ENCODE measurements at places on chromosomes 7 and 10. TPM values are rescaled to one million over a fixed set of nuclear protein-coding genes. Genes with fewer than 3 reads are reported as not detected.
A peak's percentile ranks its signal among the peaks of the same experiment; 100 is the strongest.

Gene ZNF727
- total RNA-seq, result 1.6 TPM

DNA sequence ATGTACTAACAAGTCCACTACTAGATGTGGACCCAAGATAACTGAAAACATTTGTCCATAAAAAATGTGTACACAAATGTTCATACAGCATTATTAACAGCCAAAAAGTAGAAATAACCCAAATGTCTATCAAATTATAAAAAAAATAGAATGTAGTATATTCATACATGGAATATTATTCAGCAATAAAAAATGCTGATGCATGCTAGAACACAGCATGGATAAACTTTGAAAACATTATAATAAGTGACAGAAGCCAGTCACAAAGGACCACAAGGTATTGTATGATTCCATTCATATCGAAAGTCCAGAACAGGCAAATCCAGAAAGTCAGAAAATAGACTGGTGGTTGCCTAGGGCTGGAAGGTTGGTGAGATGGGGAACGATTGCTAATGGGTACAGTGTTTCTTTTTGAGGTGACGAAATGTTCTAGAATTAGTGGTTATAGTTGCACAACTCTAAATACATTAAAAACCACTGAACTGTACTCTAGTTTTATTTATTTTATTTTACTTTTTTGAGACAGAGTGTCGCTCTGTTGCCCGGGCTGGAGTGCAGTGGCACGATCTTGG, 43.3 kb upstream of the ANLN start:
- DNase-seq, result no peak

Gene RPP38
- 9.1 TPM for total RNA-seq

DNA sequence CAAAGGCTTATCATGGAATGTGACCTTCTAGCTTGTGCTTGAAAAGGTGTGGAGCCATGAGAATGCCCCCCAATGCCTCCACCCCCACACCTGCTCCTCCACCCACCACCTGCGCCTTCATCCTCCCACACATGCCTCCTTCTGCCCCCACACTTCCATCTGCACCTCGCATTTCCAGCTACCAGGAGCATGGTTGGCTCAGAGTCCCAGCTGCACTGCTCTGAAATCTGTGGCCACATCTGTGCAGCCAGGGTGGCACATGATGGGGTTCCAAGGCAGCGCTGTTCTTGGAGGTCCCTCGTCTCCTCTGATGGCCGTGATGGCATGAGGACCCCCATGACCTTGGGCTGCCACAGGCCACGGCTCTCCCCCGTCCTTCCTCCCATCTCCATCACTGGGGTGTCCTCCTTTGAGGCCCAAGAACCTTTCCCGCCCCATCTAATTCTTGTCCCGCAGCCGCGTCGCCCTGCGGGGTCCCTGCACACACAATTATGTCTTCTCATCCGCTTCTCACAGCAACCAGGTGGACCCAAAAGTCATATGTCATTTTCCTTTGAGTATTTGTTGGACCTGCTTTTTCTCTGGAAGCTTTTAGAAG, 40.6 kb upstream of the CNPY1 start:
- DNase-seq, result no peak

Gene ADCYAP1R1
- total RNA-seq, result 5.8 TPM

Gene KNDC1
- not detected for total RNA-seq

DNA sequence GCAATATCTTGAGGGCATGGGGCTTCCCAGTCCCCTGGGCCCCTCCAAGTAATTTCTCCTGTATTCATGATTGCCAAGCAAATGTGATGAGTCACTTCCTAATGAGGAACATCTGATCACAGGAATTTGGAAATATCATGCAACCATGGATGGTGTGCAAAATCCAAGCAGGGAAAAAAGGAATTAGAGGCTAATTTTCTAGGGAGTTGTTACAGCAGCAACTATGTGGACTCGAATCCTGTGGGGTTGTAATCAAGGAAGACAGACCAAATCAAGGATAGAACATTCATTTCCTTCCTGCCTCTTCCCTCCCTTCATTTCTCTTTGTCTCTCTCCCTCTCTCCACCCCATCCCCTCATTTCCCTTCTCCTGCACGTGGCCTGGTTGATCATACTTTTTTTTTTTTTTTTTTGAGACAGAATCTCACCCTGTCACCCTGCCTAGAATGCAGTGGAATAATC, 23.9 kb upstream of the AGFG2 start:
- DNase-seq, result no peak

DNA sequence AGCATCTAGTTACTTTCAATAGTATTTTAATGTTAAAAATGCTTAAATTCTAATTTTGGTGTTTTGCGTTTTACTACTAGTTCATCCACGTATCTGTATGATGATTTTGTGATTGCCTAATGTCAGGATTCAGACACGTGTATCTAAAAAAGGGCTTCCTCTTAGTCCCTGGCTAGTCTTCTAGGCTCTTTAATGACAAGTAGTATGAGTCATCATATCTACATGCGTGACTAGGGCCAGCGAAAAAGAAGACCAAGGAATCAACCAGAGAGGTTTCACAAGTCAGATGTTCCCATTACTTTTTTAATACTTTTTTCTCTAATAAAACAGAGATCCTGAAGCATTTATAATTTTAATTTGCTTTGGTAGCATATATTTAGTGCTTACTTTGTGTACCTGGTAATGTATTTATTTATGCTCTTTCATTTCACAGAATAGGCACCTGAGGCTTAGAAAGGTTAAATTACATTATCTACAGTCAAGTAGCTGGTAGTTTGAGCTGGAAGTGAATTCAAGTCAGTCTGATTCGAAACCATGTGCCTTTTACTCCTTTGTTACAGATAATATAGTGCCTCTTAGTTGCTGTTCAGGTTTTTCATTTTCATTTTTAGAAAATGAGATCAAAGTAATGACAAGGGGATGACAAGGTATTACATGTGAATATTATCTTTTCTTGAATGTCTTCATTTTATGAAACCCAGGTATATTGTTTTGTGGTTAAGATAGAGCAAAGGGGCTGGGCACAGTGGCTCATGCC, 140.3 kb downstream of the FOXP2 start:
- no peak for DNase-seq

GRCh38 chr10:23461557-23461956, 22.7 kb downstream of the OTUD1 start:
- no peak for DNase-seq

GRCh38 chr7:17299483-17299991, 1.1 kb downstream of the AHR start:
- DNase-seq, result no peak

Gene CABCOCO1
- not detected for total RNA-seq

GRCh38 chr7:155585951-155586350, 39.6 kb upstream of the CNPY1 start:
- DNase-seq, result no peak

- no peak for DNase-seq
Observed at GRCh38 chr10:72308320-72308987, 34.7 kb downstream of the DDIT4 start.

Gene KCP
- 0.11 TPM for total RNA-seq

Gene SNX10
- total RNA-seq, result 1.9 TPM

Gene HECTD2
- 2.5 TPM for total RNA-seq

- no peak for DNase-seq
Observed at GRCh38 chr10:104894681-104895080, 253.6 kb downstream of the SORCS3 start.

GRCh38 chr7:93198472-93198871, 27.8 kb downstream of the HEPACAM2 start:
- no peak for DNase-seq

DNA sequence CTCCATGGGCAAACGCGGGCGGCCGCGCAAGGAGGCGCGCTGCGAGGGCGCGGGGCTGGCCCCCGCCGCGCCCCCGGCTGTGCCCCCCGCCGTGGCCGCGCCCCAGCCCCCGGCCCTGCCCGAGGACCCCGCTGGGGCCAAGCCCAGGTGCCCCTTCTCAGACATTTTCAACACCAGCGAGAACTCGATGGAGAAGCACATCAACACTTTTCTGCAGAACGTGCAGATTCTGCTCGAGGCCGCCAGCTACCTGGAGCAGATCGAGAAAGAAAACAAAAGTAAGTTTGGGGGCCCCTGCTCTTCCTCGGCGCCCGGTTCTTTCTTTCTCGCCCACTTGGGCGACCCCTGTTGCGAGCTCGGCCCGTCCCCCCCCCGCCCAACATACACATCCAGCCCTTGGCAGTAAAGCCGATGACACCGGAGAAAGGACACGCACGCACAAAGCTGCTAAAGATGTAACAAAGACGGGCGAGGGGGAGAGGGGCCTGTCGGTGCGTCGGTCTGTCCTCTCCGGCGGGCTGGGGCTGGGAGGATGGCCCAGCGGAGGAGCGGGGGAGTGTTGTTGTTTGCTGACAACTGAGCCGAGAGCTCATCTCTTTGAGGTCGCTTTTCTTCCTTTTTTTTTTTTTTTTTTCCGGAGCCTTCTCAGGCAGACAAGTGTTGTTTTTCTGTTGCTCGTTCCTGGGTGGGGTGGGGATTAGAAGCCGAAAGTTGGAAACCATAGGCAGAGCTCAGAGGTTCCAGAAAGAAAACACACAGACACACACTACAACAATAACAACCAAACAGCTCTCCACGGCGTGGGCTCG, 604 bp downstream of the MXI1 start:
- peak; percentile 82 for DNase-seq

GRCh38 chr7:154342971-154343633, 290.9 kb downstream of the DPP6 start:
- no peak for DNase-seq

- no peak for DNase-seq
Observed at GRCh38 chr10:110744782-110745181, 100.6 kb downstream of the RBM20 start.

DNA sequence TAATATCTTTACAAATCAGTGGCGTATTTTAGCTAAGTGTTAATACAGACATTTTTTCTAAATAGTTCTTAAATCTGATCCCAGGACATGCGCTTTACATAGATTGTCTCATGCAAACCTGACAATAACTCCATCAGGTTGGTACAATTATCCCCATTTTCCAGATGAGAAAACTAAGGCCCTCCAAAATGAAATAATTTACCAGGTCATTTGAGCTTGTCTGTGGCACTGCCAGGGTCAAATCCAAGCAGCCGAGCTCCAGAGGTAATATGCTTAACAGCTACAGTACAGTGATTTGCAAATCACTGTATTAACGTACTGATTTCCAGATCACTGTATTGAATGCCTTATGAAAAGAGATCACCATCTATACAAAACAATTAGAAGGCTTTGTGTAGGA, 223.1 kb downstream of the CHCHD3 start:
- no peak for DNase-seq

DNA sequence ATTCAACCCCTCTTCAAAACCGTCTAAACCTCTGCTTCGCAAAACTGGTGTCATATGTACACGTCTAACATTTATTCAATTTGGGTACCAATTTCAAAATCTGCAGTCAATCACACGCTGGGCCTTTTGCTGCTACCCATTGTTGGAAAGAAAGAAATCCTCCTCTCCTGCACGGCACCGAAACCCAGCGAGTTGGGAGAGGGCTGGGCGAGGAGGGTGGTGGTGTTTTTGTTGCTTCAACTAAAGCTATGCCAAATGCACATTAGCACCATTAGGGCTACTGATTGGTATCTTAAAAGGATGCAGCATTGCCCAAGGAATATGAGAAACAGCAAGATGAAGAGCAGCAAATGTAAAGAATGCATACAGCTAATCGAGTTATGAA, 7.8 kb downstream of the EBF3 start:
- no peak for DNase-seq

GRCh38 chr7:141587304-141587703, 36.1 kb downstream of the AGK start:
- no peak for DNase-seq

Gene CYCS
- total RNA-seq, result 699 TPM

- DNase-seq, result no peak
Observed at GRCh38 chr7:132257253-132257652, 319.0 kb downstream of the PLXNA4 start.

GRCh38 chr10:125641398-125641797, 41.6 kb downstream of the TEX36 start:
- DNase-seq, result no peak

DNA sequence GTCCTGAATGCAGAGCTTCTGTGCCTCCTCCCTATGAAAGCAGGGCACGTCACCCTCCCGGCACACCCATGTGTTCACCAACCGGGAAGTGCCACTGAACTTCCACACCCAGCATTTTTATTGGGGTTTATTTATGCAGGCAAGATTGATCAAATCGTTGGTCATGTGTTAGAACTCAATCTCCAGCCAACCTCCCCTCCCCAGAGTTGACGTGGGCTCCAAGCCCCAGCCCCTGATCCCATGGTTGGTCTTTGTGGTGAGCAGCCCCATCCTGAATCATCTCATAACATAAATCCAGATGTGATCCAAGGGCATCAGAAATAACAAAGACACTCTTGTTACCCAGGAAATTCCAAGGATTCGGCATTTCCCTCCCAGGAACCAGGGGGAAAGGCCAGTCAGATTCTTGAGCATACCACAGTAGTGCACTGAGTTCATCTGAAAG, 151.2 kb downstream of the TPST1 start:
- DNase-seq, result no peak

Gene NUDT13
- 3.6 TPM for total RNA-seq

Gene ACSM6
- total RNA-seq, result not detected

- DNase-seq, result no peak
Observed at GRCh38 chr10:95208702-95209391, 14.8 kb downstream of the ACSM6 start.

GRCh38 chr7:112071856-112072255, 134.3 kb downstream of the DOCK4 start:
- DNase-seq, result no peak

GRCh38 chr7:5408777-5409176, 14.9 kb downstream of the TNRC18 start:
- DNase-seq, result no peak

- no peak for DNase-seq
Observed at GRCh38 chr7:132653366-132653930, 77.2 kb upstream of the PLXNA4 start.

GRCh38 chr10:55277549-55277948, 476.5 kb upstream of the PCDH15 start:
- DNase-seq, result no peak

DNA sequence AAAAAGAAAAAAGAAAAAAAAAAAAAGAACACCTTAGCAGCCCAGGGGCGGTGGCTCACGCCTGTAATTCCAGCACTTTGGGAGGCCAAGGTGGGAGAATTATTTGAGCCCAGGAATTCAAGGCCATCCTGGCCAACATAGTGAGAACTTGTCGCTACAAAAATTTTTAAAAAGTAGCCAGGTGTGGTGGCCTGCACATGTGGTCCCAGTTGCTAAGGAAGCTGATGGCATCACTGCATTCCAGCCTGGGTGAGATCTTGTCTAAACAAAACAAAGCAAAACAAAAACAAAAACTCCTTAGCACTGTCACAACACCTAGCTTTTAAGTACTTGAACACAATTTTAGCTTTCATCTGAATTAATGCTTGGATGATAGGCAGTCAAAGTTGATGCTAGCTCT, 86.3 kb upstream of the MKLN1 start:
- no peak for DNase-seq

GRCh38 chr10:101961591-101962498, 94.1 kb downstream of the ARMH3 start:
- no peak for DNase-seq

DNA sequence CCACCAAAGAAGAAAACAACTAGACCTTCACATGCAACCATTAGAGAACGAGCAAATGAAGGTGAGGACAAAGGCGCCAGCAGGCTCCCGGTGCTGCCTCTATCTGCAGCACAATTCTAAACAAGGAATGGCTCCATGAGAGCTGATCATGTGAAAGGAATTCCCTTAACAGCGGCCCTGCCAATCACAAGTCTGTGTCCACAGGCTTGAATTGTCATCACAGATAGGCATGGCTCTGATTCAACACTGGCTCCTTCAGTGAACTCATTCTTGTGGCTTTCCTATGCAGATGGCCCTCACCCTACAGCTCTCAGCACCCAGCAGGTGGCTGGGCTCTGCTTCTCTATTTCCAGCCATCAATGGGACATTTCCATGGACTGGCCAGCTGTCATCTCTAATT, 36.2 kb downstream of the LAMB1 start:
- DNase-seq, result no peak

Gene NPM3
- total RNA-seq, result 7.9 TPM

Gene TCF7L2
- total RNA-seq, result 12.4 TPM

All from Right ventricle myocardium inferior (tissue), 1 donor.